Stimulated activated CD8-positive, alpha-beta memory T cell treated with anti-CD3 and anti-CD28 coated beads, Interleukin-2, amount 100 ng/mL, for 1 hour (primary cell): ENCODE measurements at places on chromosomes 1 and 21.

DNA sequence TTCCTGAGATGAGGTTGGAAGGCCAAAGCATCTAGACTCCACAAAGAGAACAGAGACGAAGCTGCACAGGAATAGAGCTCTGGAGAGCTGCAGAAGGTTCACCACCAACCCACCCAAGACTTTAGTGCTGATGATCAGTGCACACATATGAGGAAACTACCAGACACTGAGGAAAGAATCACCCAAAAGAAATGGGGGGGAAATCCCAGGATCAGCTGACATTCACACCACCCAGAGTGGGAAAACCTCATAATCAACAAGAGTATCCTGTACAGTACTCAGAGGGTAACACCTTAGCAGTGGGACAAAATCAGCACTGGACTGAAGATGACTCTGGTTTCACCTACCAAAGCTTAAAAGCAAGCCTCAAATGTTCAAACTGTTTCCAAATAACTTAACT is 36.4 kb downstream of the DENND1B start:
- DNase-seq = no peak

DNA sequence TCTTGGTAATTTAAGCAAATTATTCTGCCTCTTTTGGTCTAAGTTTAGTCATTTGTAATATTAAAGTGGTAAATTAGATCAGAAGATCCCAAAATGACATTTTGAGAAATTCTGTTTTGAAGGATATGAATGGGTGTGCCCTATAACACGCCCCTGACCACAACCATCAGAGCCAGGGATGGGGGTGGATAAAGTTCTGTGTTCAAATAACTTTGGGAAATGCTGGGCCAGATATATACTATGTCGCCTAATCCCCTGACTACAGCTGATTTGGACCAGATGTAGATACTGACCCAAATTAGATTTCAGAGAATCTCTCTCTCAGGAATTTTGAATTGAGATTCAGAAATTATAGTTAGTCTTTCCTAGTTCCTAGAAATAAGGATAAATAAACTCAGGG is 21.2 kb upstream of the EDEM3 start:
- no peak for DNase-seq

DNA sequence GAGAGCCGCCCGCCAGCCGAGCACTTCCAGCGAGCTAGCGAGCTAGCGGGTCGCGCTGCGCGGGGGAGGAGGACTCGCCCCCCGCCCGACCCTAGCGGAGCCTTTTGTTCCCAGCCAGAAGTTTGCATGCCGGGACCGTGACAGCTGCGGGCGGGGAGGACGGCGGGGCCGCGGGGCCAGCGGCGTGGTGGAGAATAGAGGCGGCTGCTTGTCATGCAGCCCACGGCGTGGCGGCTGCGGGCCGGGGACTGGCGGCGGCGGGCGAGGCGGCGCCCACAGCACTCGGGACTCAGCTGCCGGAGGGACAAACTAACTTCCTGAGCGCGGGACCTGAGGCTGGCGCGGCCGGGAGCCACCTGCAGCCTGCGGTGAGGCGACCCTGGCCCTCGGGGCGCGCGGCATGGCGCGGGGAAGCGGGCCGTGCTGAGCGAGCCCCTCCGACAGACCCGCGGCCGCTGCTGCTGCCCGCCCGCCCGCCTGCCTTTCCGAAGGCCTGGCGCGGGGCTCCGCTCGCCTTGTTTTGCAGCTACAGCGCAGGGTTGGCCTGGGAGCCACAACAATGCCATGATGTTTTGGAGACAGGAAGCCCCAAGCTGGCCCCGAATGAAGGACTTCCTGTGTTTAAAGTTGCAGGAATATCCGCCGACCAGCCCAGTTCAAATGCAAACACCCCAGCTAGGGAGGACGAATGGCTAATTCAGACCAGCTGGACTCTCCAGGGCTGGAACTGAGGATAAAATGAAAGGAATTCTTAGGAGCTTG is 82.2 kb upstream of the BMP8A start:
- no peak for DNase-seq

DNA sequence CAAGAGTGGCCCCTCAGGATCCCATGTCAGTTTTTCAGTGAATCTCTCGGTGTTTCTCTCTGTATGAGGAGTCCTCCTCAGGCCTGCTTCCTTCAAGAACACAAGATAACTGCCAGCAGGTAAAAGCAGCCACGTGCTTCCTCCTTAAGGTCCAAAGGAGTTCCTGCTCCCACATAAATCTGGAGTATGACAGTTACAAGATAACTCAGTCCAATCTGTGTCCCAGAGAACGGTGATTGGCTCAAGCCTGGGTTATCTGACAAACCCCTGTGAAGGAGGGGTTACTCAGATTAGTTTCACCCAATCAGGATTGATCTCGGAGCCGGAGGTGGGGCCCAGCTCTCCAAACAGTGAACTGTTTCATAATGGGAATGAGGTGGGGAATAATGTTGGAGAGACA is 5.8 kb upstream of the ANKRD13C start:
- no peak for DNase-seq

DNA sequence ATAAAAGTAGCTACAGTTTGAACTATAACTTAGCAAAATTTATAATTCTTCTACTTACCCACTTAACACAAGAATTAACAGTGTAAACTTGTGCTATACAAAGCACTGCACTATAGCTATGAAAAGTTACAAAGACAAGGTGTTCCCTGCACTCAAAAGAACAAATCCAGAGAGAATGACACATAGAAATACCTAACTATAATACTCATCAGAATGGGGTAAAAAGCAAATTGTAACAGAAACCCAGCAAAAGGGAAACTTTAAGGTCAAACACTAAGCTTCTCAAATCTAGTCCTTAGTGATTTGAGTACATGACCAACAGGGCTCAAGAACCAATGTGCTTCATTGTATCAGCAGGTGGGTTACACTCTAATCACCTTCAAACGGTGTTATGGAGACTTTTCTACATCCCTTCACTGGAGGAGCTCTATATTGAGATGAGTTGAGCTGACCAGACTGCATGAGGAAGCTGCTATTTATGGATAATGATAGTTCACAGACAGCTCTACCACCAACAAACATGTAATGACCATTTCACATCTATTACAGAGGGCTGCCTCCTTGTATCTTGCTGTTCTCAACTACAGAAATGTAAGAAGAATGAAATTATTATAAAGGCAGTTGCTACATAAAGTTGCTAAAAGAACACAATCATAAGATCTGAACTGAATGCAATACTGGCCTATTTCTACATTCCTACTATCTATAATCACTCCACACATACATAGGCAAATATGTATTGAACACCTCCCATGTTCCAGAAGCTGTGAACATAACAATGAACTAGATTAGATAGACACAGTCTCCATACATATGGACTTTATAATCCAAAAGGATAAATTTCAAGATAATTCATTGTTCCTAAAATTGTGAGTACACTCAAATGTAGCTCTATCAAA is 47.6 kb downstream of the PIK3R3 start:
- no peak for DNase-seq

DNA sequence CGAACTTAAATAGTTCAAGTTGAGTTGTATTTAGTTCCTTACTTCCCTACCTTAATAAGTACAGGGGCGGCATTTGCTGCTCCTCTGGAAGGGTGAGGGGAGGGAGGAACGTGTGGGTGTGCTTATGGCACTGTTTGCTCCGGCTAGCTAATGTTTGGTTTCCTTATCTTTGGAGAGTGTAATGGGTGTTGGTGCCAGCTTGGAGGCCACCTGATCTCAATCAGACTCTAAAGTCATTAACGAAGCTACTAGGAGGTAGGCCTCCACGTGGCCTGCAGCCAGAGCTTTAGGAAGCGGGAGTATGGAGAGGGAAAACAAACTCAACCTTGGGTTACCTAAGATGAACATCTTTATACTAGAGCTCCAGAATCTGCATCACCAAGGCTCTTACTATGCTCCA is 43.0 kb upstream of the RAP1A start:
- no peak for DNase-seq

- no peak for DNase-seq
Observed at GRCh38 chr1:219876798-219877209, 51.6 kb downstream of the SLC30A10 start.

DNA sequence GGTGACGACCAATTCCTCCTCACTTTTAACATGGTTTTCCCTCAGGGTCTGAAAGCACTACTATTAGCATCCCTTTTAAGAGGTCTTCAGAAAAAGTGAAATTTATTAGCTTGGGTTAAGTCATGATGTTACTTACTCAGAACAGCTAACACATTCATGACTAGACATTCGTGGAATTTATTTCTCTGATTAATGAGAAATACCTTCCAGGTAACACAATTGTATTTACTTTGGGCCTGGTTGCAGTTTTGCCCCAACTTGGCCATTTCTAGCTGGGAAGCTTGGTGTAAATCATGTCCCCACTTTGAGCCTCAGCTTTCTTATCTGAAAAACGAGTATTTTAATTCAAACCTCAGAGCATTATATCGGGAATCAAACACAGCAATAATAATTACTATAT is 119.2 kb upstream of the SPATA6 start:
- no peak for DNase-seq
